IMR-90 (cell line): ENCODE measurements at places on chromosomes 7 and 10. TPM values are rescaled to one million over a fixed set of nuclear protein-coding genes. Genes with fewer than 3 reads are reported as not detected.

PTPRN2 gene
- total RNA-seq = under 0.01 TPM in 1 of 2 replicates, not detected in the other

ALOX5 gene
- not detected in 2 replicates for total RNA-seq

GPR37 gene
- total RNA-seq = 9.2 and 9.3 TPM in 2 replicates

CFAP69 gene
- total RNA-seq = 0.72 and 1.7 TPM in 2 replicates

GTPBP4 gene
- total RNA-seq = 46.2 and 71.7 TPM in 2 replicates

PRF1 gene
- total RNA-seq = not detected in 2 replicates

ARMS2 gene
- not detected in 2 replicates for total RNA-seq

GPRIN2 gene
- total RNA-seq = under 0.01 TPM in 1 of 2 replicates, not detected in the other

CTBP2 gene
- total RNA-seq = 74.2 and 81.0 TPM in 2 replicates

NXPH1 gene
- total RNA-seq = not detected in 2 replicates

FAM13C gene
- 2.9 and 3.3 TPM in 2 replicates for total RNA-seq

CTAGE4 gene
- total RNA-seq = not detected in 2 replicates

TEX47 gene
- total RNA-seq = not detected in 2 replicates

FAM241B gene
- total RNA-seq = 0.18 and 0.28 TPM in 2 replicates

OR6V1 gene
- not detected in 2 replicates for total RNA-seq

ZNF398 gene
- total RNA-seq = 7.9 and 9.2 TPM in 2 replicates

MCM10 gene
- total RNA-seq = 11.8 and 14.4 TPM in 2 replicates

GARIN1A gene
- 0.18 and 0.28 TPM in 2 replicates for total RNA-seq

SOSTDC1 gene
- total RNA-seq = under 0.01 TPM in 1 of 2 replicates, not detected in the other

DNAJC12 gene
- 1.7 and 2.3 TPM in 2 replicates for total RNA-seq

NUP42 gene
- 17.2 and 22.6 TPM in 2 replicates for total RNA-seq

CYP3A5 gene
- total RNA-seq = not detected in 2 replicates

LRRC61 gene
- not detected in 2 replicates for total RNA-seq

PROSER2 gene
- total RNA-seq = 1.4 TPM in 2 replicates

MNX1 gene
- not detected in 2 replicates for total RNA-seq

CTAGE15 gene
- total RNA-seq = under 0.01 TPM in 1 of 2 replicates, not detected in the other

NEUROG3 gene
- total RNA-seq = not detected in 2 replicates

LIPJ gene
- not detected in 2 replicates for total RNA-seq

PCLO gene
- total RNA-seq = under 0.01 TPM in 2 replicates

SFTPA1 gene
- total RNA-seq = not detected in 2 replicates

C7orf57 gene
- total RNA-seq = not detected in 2 replicates

FAM25A gene
- not detected in 2 replicates for total RNA-seq

PTF1A gene
- total RNA-seq = not detected in 2 replicates

FAM237B gene
- not detected in 2 replicates for total RNA-seq

AMPH gene
- total RNA-seq = 3.9 and 4.2 TPM in 2 replicates

FRAT2 gene
- 2.5 and 2.8 TPM in 2 replicates for total RNA-seq

DCLRE1A gene
- 6.3 and 7.8 TPM in 2 replicates for total RNA-seq

EN2 gene
- total RNA-seq = not detected in 2 replicates
